ENCODE measurements at places on chromosomes 11 and 22.

- no peak for DNase-seq
These were observed 208.8 kb downstream of the DCDC1 start for GRCh38 chr11:31160504-31161422.

GRCh38 chr11:45665933-45666647, 668 bp upstream of the CHST1 start:
- peak; percentile 41 for DNase-seq

- DNase-seq, result no peak
These were observed 25.9 kb upstream of the KCNJ11 start for GRCh38 chr11:17414317-17414737.

DNA sequence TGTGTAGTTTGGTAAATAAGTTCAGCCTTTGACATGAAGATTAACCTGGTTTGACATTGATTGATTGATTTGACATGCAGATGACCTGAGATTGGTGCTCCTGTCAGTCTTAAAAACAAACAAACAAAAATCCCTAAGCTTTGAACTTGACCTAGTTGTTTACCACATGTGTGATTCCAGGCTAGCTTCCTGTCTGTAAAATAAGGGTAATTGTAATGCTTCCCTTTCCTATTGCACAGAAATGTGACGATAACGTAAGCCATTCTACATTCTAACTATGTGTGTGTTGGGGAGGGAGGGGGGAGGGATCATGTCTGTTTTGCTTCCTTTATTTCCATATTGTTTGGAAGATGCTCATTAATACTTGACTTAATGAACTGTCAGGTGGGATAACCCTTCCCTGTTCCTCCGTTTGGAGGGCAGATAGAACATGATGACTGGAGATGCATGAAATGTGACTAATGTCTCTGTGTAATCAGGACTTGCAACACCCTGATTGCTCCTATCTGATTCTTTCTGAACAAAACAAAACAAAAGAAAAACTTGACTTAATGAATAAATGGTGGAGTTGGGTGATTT, 106.1 kb upstream of the CLMP start:
- no peak for DNase-seq

Data from urothelium cell line (cell line).